ENCODE measurements at places on chromosomes 7 and 10.

DNA sequence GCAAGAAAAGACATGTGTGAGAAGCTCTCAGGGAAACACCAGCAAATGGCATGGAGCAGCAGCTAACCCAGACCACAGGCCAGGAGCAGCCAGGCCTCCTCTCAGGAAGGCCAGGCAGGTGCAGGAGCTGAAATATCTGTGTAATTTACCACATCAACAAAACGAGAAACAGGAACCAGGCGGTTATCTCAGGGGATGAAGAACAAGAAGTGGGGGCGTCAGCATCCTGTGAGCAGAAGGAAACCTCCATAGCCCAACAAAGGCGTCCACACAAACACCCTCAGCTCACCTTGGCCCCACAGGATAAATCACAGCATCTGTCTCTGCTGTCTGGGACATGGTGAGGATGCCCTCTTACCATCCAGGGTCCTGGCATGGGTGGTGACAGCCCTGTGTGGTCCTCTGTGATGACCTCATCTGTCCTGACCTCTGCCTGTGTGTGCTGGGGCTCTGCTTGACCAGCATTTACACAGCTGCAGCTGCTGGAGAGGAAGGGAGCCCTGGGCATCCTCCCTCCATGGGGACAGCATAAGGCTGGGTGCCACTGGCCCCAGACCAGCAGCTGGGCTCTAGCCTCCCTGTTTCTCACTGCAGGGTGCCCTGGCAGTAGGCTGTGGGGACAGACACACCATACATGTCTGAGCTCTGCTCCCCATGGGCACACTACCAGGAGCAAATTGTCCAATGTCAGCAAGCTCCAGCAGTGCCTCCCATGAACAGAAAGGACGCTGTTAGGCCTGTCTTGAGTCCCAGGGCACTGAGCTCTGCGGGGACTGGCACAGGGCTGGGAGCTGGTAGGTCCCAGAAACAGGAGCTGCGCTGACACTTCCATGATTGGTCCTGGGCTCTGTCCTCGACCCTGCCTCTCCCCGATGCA, 34.6 kb downstream of the ANXA8 start:
- DNase-seq, result no peak

DNA sequence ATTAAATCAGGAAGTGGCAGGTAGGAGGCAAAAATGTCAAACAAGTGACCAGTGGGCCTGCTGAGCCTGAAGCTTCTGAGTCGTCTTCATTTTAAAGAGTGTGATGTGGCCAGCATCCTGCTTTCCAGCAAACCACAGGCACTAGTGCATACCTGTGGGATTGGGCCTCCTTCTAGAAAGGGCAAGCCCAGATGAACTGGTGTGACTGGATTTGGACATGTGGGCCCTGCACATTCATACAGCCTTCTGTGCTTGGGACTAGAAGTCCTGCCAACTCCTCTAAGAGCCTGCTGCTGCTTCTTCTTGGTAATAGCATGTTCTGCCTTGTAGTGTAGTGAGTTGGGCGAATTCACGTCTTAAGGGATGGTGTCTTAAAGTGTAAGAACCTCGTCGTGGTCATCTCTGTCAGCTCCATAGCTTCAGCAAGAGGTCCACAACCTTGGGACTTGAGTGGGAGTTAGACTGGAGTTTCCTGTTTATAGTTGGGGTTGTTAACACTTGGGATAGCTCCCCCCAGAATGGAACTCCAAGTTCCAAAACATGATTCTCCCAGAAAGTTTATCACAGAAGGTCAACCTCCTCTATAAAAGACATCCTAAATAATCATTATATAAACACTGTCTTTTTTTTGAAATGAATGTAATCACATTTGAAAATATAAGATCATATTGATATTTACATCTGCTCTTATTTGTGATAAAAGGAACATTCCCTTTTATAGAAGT, 11.2 kb downstream of the BMPER start:
- no peak for DNase-seq

- DNase-seq, result no peak
Observed at GRCh38 chr7:6252748-6253147, 19.7 kb downstream of the CYTH3 start.

- DNase-seq, result no peak
Observed at GRCh38 chr7:116978006-116978405, 24.7 kb downstream of the ST7 start.

DNA sequence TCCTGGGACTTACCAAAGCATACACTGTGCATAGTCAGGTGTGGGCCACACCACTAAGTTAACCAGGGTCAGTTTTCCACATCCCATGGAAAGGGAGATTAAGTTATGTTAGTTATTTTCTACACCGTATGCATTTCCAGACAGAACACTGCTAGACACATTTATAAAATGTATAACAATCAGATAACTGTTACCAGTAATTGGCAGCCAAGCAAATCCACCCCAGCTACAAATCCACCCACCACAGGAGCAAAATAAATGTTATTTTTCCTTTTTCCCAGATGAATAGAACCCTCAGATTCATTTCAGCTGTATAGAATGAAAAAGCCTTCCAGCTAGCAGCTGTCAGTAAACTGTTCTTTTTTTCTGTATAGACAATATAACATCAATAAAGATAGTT, 256.9 kb upstream of the FZD1 start:
- no peak for DNase-seq

GRCh38 chr10:98560565-98560964, 113.8 kb upstream of the HPS1 start:
- DNase-seq, result no peak

DNA sequence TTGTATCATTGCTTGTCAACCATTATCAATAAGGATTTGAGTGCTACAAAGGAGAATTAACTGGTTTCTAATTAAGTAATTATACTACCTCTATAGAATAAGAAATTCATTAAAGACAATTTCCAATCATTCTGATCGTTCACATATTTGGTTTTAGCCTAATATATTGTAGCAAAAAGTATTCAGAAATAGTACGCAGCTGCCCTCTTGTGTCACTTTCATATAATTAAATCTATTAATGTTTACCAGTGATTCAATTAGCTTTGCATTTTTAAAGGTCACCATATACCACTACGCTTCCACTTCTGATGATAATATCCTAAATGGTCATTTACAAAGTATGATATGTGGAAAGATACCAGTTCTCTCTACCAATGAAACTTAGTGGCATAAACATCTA, 128.3 kb downstream of the NEBL start:
- DNase-seq, result peak; percentile 52

DNA sequence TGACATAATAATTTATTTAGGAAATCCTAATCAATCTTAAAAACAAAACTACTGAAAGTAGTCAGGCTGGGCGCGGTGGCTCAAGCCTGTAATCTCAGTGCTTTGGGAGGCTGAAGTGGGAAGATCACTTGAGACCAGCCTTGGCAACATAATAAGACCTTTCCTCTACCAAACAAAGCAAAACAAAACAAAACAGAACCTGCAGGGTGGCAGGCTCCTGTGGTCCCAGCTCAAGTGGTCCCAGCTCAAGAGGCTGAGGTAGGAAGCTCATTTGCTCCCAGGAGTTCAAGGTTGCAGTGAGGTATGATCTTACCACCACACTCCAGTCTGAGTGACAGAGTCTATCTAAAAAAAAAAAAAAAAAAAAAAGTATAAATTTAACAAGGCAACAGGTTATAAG, 748.0 kb downstream of the CNTNAP2 start:
- DNase-seq, result no peak

GRCh38 chr10:5905854-5906507, 15.9 kb downstream of the FBH1 start:
- no peak for DNase-seq

DNA sequence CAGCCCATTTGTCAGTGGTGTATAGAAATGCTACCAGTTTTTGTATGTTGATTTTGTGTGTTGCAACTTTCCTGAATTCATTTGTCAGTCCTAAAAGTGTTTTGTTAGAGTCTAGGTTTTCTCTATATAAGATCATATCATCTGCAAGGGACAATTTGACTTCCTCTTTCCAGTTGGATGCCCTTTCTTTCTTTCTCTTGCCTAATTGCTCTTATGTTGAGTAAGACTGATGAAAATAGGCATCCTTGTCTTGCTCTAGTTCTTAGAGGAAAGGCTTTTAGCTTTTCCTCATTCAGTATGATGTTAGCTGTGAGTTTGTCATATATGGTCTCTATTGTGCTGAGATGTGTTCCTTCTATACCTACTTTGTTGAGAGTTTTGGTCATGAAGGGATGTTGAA, 161.7 kb upstream of the TPK1 start:
- no peak for DNase-seq

GRCh38 chr7:50625360-50625759, 60.2 kb upstream of the DDC start:
- no peak for DNase-seq

GRCh38 chr10:71478813-71479365, 82.2 kb downstream of the CDH23 start:
- no peak for DNase-seq

GRCh38 chr7:154188330-154188729, 136.1 kb downstream of the DPP6 start:
- DNase-seq, result no peak

- DNase-seq, result no peak
Observed at GRCh38 chr10:62626817-62627216, 177.7 kb upstream of the ADO start.

- DNase-seq, result no peak
Observed at GRCh38 chr7:141992156-141992555, 3.5 kb upstream of the MGAM start.

GRCh38 chr7:117014673-117015133, 61.4 kb downstream of the ST7 start:
- peak; percentile 20 for DNase-seq

GRCh38 chr7:142886866-142887265, 1.3 kb upstream of the TRPV6 start:
- no peak for DNase-seq

GRCh38 chr10:83372646-83373045, 766.7 kb upstream of the GHITM start:
- no peak for DNase-seq

DNA sequence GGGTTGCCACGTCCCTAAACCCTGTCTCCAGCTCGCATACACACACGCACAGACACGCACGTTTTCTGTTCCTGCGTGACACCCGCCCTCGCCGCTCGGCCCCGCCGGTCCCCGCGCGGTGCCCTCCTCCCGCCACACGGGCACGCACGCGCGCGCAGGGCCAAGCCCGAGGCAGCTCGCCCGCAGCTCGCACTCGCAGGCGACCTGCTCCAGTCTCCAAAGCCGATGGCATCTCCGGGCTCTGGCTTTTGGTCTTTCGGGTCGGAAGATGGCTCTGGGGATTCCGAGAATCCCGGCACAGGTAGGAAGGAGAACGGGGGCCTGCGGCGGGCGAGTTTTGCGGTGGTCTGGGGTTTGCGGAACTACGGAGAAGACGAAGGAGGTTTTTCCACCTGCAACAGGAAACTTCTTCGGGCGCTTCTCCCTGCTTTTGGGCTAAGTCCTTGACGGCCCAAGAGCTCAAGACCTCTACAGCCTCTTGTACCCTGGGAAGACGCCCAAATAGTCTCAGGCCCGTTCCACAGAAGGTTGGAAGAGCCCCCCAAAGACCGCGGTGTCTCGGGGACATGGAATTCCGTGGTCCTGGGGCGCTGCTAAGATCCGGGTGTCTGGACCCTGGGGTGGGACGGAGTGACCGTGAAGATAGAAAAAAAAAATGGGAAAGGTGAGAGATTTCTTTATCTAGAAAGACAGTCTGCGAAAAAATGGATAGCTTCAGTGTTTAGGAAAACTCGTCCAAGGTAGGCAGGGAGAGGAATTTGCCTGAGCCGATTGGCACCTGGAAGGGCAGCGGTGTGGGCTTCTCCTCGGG, at the start of gene GAD2:
TSS of gene GAD2 (plus strand) at position 190 of the 811 bp plus-strand sequence. CDS start at position 226, 36 bp downstream.
- DNase-seq, result no peak

DNA sequence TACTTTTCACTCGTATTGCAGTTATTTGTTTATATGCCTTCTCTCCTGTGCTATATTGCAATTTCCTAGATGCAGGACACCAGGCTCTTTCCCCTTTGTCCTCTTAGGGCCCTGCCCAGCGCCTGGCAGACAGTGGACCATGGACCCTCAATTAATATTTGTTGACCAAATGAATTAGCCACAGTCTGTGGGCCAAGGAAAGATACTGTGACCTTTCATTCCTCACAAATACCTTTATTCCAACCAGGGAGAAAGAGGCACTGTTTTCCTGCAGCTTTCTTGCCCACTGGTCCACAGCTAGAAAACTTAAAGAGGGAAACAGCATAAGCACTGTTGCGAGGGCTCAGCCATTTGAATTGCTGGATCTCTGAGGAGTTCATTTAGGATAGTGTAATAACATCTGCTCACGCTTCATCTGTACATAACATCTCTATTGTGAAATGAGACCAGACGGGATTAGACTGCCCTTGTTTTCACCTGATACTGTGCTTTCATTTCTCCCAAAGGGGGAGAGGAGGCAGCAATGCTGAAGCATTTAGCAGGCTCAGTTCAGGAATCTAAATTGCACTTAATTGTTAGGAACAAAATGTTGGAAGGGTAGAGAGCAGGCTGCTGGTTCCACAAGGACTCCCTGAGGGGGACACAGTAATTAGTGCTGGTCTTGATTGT, 46.7 kb downstream of the TNS3 start:
- DNase-seq, result peak; percentile 40

- DNase-seq, result no peak
Observed at GRCh38 chr10:34235164-34235832, 579.8 kb downstream of the PARD3 start.

DNA sequence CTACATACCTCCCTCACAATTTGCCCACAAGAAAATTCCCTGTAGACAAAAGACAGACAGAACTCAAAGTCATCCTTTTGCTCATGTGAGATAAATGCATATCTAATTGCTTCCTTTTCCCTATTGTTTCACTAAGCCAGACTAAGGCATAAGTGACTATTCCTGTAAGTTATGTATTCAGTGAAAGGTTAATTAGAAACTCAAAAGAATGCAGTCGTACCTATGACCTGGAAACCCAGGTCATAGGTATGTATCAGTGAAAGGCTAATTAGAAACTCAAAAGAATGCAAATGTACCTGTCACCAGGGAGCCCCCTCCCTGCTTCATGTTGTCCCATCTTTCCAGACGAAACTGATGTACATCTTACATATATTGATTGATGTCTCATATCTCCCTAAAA, 10.3 kb upstream of the GARS1 start:
- no peak for DNase-seq

GRCh38 chr7:138465046-138465445, 5.0 kb downstream of the TRIM24 start:
- no peak for DNase-seq

DNA sequence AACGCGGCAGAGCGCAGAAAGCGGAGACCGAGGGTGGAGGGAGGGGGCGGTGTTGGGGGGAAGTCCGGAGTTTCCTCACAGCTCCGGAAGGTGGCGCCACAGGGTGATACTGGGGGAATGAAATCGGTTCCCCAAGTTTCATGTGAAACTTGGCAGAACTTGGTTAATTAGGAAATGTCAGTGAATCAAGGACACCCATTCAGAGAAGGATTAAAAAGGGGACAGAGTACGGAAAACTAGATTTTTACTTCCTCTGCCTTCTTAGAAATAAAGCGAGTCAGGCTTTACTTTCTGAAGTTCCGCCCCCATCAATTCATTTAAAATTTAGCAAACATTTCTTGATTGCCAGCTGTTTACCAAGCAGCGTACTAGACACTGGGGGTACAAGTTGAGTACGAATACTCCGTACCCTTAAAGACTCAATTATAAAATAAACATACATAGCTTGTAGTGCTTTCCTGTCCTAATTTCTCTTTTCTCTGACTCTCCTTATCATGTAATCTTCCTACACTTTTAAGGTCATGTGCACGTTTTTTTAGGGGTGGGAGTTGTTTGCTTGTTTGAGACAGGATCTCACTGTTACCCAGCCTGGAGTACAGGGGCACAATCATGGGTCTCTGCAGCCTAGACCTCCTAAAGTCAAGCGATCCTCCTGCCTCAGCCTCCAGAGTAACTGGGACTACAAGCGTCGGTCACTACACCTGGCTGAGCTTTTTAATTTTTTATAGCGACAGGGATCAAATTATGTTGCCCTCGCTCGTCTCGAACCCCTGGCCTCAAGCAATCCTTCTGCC, 644 bp upstream of the ABI1 start:
- no peak for DNase-seq

GRCh38 chr10:121823993-121824463, 103.8 kb downstream of the ATE1 start:
- DNase-seq, result peak; percentile 70

Data from HT-29 (cell line).